ENCODE measurements at places on chromosomes 12 and 14.

DNA sequence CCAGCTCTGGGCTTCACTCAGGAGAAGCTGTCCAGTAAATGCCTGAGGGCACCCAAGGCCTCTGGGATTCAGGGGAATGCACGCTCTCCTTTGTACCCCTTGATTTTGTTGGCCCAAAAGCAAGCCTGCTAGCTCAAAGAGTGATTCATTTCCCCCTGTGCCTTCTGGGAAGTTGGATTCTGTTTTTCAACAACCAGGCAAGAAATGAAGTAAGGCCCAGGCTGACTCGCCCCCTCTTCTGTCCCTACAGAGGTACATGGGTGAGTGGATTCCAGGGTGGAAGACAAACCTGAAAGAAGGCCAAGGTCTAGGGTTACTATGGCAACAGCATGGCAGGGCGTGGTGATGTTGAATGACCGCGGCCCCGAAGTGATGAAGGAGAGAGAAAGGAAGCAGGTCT lies 9.3 kb upstream of the SERPINA5 start:
- DNase-seq: peak; percentile 27

GRCh38 chr14:90228478-90228877 lies 27.9 kb upstream of the PSMC1 start:
- DNase-seq: no peak

- no peak for DNase-seq
These were observed 179.6 kb upstream of the MYL2 start for GRCh38 chr12:111100003-111100402.

DNA sequence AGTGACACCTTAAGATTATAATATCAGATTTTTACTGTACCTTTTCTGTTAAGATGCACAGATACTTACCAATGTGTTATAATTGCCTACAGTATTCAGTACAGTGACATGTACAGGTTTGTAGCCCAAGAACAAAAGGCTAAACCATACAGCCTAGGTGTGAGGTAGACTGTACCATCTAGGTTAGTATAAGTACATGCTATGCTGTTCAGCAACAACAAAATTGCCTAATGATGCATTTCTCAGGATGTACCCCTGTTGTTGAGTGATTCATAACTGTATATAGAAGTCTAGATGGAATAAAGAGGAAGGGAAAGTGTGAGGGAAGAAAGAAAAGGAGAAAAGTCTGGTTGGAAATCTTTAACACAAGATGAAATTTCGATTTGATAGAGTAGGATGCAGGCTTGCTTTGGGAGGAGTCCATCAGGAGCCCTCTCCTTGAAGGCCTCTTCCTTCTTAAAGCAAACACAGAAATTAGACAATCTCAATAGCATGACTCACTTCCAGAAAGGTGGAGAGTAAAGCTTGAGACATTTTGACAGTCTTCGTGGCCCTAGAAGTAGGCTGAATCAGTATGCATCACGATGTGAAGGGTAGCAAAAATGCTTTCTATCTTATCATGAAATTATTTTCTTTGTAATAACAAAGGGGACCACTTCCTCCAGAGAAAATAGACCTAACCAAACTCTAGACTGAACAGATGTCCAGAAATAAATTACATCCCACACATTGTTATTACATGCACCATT lies 191.5 kb downstream of the SYT1 start:
- DNase-seq: peak; percentile 94

DNA sequence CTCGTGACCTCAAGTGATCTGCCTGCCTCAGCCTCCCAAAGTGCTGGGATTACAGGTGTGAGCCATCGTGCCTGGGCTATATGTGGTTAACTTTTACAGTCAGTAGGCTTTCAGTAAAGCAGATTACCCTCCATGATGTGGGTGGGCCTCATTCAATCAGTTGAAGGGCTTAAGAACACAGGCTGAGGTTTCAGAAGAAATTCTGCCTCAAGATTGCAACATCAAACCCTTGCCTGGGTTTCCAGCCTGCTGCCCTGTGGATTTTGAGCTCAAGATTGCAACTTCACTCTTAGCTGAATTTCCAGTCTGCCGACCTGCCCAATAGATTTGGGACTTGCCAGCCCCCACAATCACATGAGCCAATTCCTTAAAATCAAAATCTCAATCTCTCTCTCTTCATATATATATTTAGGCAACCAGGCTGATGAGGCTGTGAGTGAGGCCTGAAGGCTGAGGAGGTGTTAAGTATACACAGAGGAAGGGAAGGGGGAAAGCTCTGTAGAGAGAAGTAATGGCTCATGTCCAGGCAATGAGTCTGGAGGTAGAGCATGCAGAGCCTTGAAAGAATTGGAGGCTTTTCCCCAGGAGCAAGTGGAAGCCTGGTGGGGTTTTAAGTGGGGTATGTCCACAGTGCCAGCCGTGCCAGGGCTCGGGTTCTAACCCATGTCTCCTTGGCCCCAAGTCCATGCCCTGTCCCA lies 33.3 kb upstream of the ACTN1 start:
- peak; percentile 18 for DNase-seq

DNA sequence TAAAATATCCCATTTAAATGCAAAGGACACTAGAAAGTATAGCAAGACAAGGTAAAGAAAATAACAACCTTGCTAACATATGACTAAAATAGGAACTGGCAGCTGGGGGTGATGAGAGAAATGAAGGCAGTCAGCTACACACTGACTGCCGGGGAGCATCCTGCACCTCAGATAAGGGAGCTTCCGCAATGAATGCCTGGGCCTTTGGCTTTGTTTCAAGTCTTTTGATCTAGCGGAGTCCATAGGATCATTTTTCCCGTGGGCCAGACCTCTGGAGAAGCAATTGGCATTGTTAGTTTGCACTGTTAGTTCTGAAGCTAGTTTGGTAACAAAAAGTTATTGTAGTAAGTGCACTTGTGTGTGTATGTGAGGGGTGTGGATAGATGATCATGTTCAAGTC lies 639.9 kb downstream of the DIO2 start:
- no peak for DNase-seq

- DNase-seq: no peak
These were observed 1.0 kb downstream of the TMEM121 start for GRCh38 chr14:105527381-105527825.

Measured in ELR (cell line).